ENCODE measurements at places on chromosomes 7 and 10. TPM values are rescaled to one million over a fixed set of nuclear protein-coding genes. Genes with fewer than 3 reads are reported as not detected.

ZNF804B gene
- polyA plus RNA-seq: not detected

CPEB3 gene
- 3.7 TPM for polyA plus RNA-seq

AKR1C1 gene
- 7.2 TPM for polyA plus RNA-seq

LIPK gene
- polyA plus RNA-seq: not detected

TDRD1 gene
- 0.13 TPM for polyA plus RNA-seq

KRIT1 gene
- 23.9 TPM for polyA plus RNA-seq

PGAM2 gene
- 366 TPM for polyA plus RNA-seq

MSMB gene
- not detected for polyA plus RNA-seq

TMEM176B gene
- polyA plus RNA-seq: 14.4 TPM

USP54 gene
- 17.6 TPM for polyA plus RNA-seq

NME8 gene
- polyA plus RNA-seq: not detected
